Progenitor cell of endocrine pancreas (in vitro differentiated cells): ENCODE measurements at places on chromosomes 16 and 17.

DNA sequence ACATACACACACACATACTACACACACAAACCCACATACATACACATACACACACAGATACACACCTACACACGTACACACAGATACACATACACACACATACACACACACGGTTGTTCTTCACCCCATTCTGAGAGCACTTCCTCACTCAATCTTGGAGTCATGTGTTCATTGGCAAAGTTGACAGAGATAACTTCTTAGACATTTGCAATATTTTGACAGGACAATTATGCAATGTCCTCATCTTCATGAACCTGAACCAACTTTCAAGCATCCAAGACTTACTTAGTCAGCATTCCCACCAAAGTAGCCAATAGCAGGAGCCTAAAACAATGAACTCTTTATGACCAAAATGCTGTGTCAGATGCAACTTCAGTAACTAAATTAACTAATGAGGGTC is 77.1 kb upstream of the DNAH17 start:
- no peak for DNase-seq

DNA sequence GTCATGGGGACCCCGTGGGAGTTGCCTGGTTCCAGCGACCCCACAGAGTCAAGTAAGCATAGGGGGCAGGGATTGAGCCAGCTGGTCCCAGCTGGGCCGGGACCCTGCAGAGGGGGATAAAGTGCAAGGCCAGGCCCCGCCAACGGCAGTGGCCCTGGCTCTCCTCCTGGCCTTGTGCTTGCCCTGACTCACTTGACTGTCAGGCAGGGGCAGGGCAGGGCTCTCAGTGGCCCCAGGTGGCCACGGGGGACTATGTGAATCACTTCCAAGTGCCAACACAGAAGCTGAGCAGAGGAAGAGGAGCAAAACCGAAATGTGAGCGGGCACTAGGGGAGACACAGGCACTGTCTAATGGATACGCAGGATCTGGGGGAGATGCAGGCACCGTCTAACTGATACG is 21.6 kb upstream of the NCBP3 start:
- DNase-seq = no peak

DNA sequence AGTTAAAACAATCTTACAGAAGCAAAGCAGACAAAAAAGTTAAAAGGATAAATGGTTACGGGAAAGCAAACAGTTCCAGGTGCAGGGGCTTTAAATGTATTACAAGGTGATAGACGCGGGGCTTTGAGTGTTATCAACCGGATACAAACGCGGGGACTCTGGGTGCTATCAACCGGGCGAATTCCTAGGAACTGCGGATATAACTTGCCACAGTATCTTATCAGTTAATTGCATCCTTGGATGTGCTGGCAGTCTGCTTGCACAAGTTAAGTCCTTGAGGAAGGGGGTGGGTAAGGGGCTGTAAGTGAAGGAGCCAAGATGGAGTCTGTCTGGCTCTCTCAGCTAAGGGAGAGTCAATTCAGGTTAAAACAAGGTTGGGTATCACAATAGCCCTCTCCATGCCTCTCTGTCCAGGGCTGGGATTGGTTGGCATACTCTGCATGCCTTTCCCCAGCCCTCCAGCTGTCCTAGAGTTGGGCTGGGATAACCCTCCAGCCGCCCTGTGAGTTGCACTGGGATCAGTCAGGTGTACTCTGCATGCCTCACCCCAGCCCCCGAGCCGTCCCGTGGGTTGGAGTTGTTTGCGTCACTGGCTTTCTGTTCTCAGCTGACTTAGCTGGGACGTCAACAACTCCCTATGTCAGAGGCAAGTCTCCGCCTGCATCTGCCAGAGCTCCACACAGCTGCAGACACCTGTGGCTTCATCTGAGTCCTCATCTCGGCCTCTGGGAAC is 40.9 kb downstream of the TMEM235 start:
- DNase-seq = no peak

DNA sequence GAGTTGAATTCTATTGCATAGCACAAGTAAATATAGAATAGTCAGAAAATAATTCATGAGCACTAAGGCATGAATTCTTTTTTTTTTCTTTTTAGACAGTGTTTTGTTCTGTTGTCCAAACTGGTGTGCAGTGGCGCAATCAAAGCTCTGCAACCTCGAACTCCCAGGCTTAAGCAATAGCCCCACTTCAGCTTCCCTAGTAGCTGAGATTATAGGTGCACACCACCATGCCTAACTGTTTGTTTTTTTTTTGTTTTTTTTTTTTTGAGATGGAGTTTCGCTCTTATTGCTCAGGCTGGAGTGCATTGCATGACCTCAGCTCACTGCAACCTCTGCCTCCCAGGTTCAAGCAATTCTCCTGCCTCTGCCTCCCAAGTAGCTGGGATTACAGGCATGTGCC is 16.6 kb downstream of the TUBD1 start:
- DNase-seq = no peak

GRCh38 chr17:29575511-29576213 is 7.2 kb downstream of the TP53I13 start:
- no peak for DNase-seq

GRCh38 chr17:77864234-77865111 is 94.0 kb upstream of the TNRC6C start:
- DNase-seq = no peak

GRCh38 chr17:49575679-49576087 is at the start of gene NXPH3:
Gene NXPH3, plus strand, starts transcription at chr17:49575871. Its CDS starts 349 bp downstream, at chr17:49576220.
- peak; percentile 68 for DNase-seq

GRCh38 chr17:33509331-33509730 is 216.2 kb upstream of the ASIC2 start:
- DNase-seq = no peak

DNA sequence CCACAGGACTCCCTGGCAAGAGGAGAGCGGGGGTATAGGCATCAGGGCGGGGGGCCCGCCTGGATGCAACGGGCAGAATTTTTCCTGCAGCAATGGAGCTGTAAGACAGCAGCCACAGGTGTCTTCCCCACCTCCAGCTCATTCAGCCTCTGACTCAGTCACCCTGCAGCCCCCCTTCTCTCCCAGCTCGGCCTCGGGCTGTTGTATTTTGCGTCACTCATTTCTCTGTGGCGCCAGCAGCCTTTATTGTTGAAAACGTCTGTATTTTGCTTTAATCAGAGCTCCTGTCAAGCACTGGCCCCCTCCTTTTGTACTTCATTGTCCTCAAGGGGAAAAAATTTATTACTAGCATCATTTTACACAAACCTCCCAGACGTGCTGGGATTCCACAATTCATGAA is 117.7 kb downstream of the WSCD1 start:
- DNase-seq = no peak

DNA sequence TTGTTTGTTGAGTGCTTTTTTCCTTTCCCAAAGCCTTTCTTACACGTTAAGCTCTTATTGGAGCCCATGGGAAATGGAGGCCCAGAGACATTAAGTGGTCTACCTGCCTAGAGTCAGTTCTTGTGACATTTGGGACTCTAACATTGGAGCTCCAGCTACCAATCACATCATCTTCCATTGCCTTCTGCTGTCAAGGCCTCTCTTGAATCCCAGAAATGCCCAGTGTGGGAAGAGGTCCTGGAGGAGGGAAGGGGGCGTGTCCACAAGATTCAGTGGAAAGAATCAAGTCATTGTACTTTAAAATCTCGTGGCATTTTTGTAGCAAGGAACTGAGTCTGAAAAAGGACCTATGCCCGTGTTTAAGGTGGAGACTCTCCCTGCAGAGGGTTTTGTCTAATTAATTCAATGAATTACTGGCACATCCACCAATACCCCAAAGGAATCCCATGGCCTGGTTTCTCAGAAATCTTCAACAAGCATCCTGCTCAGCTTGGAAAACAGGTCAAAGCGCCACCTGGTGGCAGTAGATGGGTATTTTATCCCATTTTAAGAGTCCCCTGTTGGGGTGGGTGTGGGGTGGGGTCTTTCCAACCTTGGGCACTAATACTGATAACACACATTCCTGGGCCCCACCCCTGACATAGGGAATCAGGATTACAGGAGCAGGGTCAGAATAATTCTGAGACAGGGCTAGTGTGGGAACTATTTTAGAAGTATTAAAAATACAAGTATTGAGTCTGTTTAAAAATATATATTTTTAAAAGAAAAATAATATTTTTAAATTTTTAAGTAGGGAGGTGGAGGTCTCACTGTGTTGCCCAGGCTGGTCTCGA is 24.6 kb downstream of the GPT2 start:
- DNase-seq = peak; percentile 66

DNA sequence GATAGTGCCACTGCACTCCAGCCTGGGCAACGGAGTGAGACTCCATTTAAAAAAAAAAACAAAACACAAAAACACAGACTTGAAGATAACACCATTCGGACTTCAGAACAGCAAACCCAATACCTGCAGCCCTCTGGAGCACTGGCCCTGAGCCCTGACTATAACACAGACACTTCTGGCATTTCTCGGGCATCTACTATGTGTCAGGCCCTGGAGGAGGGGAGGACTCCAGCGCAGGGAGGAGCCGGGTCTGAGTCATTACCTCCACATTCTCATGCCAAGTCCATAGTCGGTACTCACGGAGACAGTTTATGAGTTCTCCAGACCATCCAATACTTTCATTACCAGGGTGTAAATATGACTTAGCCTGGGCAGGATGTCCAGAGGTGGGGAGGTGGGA is 48.8 kb downstream of the PITPNM3 start:
- DNase-seq = no peak

GRCh38 chr17:59056857-59057256 is 49.8 kb downstream of the TRIM37 start:
- DNase-seq = no peak

- DNase-seq = no peak
These were observed 18.3 kb upstream of the ABCA3 start for GRCh38 chr16:2358811-2359210.

DNA sequence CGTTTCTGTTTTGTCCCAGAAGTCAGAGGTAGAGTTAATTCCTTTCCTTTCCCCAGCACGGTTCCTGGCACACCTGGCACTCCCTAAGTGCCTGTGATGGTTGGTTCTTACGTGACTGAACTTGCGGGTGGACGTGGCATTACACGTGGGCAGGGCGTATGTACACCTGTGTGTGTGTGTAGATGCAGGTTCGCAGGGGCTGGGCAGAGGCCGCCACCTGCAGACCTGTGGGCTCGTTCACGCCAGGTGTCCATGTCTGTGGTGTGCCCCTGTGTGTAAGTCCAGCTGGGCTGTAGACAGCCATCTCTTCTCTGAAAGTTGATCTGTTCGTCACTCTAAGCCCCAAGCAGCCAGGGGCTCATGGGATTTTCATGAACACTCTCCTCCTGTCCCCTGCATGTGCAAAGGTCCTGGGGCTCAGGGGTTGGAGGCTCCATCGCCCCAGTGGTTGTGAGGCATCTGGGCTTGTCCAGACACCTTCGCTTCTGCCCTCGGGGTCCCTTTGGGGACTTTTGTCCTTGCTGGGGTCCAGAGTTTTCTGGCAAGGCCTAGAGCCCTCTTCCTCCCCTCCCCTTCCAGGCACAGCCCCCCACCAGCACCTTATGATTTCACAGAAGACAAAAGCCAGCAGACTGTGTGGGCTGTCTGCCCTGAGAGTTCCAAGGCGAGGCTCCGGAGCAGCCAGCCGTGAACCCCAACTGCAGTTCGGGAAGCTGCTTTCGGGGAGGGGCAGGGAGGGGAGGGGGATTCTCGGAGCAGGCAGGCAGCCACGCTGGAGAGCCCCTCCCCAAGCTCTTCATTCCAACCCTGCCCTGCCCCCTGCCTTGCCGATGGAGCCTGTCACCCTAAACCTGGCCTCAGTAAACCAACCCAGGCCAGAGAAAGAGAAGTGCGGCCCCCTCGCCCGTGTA is 5.4 kb upstream of the FSCN2 start:
- DNase-seq = peak; percentile 44

GRCh38 chr17:52776234-52776633 is 617.7 kb upstream of the CA10 start:
- no peak for DNase-seq

DNA sequence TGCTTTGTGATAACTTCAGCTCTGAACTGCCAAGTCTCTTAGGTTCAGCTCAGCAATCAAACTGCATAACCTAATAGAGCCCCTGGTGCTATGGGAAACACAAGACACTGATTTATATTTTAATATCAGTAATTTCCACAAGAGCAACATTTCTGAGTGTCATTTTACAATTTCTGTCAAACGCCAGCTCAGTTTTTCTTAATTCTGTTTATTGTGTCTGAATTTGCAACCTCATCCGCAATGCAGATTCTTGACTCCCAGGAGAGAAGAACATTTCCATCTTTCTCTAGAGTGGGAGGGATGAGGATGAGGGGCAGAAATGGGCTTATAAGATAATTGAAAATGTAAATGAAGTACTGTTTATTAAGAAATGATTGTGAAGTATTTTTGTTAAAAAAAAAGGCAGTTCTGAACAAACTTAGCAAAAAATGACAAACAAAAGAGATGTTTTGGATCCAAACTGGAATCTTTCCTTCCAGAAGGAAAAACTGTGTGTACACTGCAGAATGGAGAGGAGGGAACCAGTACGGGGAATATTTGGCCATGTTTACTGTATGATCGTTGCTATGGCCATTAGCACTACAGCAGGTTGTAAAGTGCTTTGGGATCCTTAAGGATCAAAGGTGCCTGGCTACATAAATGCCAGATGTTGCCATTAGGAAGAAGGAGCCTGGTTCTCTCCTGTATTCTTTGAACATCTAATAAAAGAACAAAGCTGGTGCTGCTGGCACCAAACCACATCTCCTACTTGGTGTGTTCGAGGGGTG is 7.4 kb upstream of the PMFBP1 start:
- no peak for DNase-seq

DNA sequence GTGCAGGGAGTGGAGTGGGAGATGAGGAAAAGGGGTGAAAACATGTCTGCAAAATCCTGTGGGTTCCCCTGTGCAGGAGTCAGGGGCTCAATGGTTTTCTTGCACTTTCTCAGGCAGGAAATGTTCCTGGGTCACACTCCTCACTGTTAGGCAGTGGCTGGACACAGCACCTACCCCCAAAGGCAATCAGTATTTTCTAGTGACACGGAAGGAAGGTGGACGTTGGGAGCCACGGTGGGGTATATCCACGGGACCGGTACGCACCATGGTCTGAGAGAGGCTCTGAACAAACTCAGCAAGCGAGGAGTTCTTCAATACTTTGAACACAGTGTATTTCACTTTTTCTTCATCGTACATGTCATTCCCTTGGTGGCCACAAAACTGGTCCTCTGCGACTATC is 20.9 kb downstream of the LITAFD start:
- DNase-seq = no peak

GRCh38 chr17:77734371-77735080 is 224.0 kb upstream of the TNRC6C start:
- DNase-seq = peak; percentile 8

- no peak for DNase-seq
These were observed 3.6 kb upstream of the HIC1 start for GRCh38 chr17:2051061-2051932.

DNA sequence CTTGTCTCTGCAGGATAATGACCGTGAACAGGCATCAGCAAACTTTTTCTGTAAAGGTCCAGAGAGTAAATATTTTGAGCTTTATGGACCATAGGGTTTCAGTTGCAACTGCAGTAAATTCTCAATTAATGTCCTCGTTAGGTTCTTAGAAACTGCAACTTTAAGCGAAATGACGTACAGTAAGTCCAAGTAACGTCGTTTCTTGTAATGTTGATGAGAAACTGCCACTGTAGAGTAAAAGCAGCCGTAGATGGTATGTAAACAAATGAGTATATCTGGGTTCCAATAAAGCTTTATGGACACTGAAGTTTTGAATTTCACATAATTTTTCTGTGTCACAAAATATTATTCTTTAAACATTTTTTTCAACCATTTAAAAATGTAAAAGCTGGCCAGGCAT is 4.9 kb downstream of the CHD9 start:
- DNase-seq = no peak
